ENCODE measurements at places on chromosomes 6 and 20.

GRCh38 chr6:705047-705446, 12.1 kb upstream of the EXOC2 start:
- DNase-seq: no peak

- no peak for DNase-seq
These were observed 471.8 kb downstream of the TFAP2A start for GRCh38 chr6:9943026-9943425.

- DNase-seq: no peak
These were observed 63.0 kb upstream of the NCOA3 start for GRCh38 chr20:47438464-47439381.

- no peak for DNase-seq
These were observed 131.3 kb downstream of the GJA10 start for GRCh38 chr6:90025523-90026061.
